Liver (tissue), 10 donors: ENCODE measurements at places on chromosomes 13 and 19. TPM values are rescaled to one million over a fixed set of nuclear protein-coding genes. Genes with fewer than 3 reads are reported as not detected.

DNA sequence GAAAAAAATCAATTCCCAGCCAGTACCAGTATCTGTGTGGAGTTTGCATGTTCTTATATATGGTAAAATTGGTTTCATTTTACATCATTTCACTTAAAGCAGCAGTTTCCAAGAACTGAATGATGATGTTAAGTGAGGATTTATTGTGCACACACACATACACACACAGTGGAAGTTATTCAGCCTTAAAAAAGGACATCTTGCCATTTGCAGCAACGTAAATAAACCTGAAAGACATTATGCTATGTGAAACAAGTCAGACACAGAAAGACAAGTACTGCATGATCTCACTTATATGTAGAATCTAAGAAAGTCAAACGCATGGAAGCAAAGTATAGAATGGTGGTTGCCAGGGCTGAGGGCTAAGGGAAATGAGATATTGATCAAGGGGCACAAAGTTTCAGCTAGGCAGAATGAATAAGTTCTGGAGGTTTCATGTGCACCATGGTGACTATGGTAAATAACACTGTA is 5.3 kb downstream of the SIGLECL1 start:
- DNase-seq, result no peak

- DNase-seq, result no peak
These were observed 2.6 kb upstream of the TIMM13 start for GRCh38 chr19:2429917-2430535.

DNA sequence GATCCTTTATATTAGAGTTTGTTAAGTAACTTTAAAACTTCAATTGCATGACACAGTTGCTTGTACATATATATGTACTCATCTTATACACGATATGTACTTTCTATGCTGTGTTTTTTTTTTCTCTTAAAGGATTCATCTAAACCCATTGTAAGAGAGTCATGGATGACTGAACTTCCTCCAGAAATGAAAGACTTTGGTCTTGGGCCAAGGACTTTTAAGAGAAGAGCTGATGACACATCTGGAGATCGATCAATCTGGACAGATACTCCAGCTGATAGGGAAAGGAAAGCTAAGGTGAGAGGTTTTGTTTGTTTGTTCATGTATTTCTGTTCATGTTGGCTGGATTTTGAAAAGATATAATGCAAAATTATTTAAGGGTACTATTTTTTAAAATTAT is 26.0 kb downstream of the GPALPP1 start:
- no peak for DNase-seq

DNA sequence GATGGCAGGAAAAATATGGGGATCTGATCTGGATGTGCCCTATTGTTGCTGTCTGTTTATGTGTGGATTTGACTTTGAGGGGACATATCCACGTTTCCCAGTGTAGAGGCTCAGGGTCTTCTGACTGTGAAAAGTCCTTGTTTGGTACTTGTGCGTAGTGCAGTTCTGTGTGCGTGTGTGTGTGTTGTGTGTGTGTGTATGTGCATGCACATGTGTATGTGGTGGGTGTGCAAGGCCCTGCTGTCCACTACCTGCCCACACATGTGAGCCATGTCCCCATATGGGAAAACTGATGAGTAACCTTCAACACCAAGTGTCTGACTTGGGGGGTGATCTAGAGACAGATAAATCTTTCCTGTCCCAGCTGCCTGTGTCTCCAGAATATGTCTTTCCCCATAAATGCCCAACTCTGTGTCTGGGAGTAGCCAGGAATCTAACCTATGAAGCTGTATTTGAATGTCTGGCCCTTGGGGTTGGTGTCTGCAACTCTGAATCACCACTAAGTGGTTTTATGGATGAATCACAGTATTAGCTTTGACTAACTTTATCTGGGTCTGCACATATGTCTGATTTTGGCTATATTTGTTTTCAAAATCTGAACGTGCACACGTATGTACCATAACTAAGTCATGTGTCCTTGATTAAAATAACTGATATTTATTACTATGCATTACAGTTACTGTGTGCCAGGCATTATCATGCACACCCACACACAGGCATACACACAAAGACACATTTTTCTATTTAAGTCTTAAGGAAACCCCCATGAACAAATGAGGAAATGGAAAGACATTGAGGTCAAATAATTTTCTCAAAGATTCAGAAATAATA is 17.4 kb downstream of the KLK2 start:
- no peak for DNase-seq

DNA sequence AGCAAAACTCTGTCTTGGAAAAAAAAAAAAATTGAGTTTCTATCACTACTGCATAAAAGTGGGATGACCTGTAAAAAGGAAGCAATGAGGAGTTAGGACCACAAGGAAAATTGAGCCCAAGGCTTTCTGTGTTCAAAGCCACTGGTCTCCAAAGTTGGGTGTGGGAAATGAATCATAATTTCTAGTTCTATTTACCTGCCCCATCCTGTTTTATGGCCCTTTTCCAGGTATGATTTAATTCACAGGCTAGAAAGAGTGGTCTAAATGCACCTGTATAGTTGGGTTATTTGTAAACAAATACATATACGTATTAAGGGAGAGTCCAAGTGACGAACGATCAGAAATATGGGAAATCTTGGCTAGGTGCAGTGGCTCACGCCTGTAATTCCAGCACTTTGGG is 5.9 kb upstream of the DCAF15 start:
- no peak for DNase-seq

- no peak for DNase-seq
These were observed 6.1 kb downstream of the DHRS12 start for GRCh38 chr13:51797664-51798488.

DNA sequence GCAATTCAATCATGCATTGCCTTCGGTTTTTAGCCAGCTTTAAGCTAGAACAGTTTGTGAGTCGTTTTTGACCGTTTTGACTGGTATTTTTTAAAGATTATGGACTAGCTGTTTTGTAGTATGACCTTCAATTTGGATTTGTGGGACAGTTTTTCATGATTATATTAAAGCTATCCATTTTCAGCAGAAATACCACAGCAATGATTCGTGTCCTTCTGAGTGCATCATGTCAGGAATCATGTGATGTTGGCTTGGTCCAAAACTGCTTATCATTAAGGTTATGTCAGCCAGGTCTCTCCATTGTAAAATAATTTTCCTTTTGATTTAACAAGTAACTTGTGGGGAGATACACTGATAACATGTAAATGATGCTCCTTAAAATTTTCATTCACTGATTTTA is 229.0 kb downstream of the POSTN start:
- no peak for DNase-seq

DNA sequence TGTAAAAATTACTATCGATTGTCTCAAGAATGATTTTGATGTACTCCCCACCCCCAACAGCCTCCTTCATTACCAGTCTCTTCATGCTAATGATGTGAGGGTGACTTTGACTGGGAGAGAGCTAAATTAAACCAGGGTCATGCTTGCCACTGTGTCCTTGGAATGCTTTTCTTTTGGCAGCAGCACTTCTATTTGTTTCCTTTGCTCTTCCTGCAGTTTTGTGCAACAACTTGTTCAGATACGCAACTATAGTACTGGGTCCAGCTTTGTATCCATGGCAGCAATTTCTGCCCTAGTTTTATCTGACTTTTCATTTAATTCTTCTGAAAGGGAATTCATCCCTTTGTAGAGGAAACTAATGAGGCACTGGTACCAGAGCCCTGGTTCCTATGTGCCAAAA is 2792.1 kb downstream of the PCDH9 start:
- no peak for DNase-seq

DNA sequence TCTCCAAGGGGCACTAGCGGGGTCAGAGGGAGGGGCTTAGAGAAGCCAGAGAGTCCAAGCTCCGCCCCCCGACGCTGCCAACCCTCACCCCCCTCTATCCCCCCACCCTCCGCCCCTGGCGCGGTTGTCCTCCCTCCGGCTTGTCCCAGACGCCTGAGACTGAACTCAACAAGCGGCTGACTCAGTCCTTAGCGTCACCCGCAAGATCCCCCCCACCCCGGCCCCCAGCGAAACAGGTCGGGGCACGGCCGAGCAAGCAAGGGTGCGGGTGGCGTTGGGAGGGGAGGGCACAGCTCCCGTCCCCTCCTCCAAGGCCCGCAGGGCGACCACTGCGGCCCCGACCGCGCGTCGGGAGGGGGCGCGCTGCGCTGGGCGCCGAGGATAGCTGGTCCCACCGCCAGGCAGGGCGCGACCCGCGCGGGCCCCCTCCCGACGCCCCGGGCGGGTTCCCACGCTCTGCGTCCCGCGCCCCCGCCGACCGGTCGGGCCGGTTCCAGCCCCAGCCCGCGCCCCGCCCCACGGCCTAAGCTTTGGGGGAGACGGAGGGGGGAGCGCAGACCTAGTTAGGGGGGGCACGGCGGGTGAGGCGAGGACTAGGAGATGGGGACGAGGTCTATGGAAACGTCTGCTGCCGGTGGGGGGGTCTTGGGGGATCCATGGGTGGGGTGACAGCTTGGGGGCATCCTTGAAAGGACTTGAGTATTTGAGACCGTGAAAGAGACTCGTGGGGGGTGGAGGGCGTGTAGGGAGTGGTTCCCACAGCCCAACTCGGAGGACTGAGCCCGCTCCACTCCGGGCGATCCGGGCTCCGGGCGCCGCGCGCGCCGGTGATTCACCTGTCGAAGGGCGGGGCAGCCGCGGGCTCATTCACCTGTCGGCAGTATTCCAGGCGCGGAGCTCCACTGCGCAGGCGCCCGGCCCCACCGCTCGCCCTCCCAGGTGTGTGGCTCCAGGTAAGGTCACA is 5.1 kb downstream of the NOTCH3 start:
- no peak for DNase-seq

DNA sequence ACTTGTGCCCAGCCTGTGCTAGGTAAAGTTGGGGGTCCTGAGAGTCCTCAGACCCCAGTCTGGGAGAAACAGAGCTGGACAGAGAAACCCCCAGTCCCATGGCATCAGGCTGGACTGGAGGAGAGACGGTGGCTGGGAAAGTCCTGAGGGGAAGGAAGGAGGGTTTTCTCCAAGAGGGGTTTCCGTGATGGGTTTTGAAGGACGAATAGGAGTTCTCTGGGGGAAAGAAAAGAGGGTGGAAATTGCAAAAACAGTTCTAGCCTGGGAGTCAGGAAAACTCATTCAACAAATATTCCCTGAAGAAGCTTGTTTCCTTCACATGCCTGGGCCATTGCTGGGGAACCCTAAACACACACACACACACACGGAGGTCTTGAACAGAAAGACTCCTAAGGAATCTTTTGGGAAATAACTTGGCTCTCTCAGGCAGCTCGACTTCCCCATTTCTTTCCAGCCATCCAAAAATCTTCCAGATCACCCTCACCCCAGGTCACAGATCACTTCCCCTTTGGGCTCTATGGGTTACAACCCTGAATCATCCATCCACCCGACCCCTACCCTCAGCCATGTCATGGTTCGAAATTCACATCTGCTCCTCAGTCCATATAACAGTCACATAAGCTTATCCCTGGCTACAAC is 47.5 kb downstream of the COLGALT1 start:
- no peak for DNase-seq

GRCh38 chr13:44206434-44206833 is 167.2 kb upstream of the SERP2 start:
- DNase-seq, result no peak

GRCh38 chr19:43784241-43784980 is 3.6 kb upstream of the KCNN4 start:
- no peak for DNase-seq

DNA sequence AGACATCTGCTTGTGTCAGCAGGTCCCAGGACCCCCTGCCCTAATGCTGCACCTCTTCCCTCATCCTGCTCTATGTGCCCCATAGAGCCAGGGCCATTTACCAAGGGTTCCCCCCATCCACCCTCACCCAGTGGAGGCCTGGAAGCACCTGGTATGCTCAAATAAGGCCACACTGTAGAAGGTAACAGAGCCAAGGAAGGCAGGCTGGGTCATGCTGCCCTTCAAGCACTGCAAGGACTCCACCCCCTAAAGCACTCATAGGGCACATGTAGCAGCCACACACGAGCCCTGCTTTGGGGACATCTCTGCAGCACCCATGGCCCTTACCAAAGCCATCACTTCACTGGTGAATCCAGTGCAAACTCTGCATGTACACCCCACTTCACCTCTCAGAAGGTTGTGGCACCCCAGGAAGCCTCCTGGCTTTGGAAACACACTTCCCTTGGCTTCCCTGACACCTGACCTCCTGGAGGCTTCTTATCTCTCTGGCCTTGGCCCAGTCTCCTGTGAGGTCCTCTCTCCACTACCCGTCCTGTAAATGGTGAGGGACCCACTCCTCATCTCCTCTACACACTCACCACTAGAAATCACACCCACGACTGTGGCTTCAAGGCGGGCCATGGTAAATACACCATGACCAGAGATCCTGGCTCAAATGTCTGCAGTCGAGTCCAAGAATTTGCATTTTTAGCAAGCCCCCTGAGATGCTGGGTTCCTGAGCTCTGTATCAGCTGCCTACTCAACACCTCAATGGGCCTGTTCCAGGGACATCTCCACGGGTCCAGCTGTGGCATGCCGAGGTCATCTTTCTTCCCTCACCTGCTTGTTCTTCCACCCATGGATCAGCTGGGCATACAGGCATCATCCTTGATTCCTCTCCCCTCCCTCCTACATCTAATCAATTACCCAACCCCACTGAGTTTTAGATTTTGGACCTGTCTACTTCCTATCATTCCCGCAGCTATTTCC is 80.9 kb upstream of the DOCK9 start:
- no peak for DNase-seq

- DNase-seq, result no peak
These were observed 14.7 kb downstream of the ELL start for GRCh38 chr19:18507021-18507726.

DNA sequence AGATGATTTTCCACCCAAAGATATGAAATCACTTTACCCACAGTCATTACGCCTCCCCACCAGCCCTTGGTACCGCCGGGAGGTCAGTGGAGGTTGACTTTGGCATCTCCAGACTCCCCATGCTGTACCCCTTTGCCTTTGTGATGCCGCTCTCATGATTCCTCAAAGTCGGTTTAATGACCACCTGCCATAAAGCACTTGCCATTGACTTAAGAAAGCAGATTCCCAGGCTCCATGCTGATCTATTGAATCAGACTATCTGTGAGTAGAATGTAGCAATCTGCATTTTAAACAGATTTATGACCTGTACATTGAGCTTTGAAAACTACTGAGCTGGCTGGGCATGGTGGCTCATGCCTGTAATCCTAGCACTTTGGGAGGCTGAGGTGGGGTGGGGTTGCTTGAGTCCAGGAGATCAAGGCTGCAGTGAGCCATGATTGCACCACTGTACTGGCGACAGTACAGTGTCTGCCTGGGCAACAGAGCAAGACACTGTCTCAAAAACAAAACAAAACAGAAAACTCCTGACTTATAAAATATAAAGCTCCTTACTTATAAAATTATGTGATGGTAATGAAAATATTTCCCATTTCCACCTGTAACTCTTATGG is 235.2 kb downstream of the KLF5 start:
- DNase-seq, result no peak

DNA sequence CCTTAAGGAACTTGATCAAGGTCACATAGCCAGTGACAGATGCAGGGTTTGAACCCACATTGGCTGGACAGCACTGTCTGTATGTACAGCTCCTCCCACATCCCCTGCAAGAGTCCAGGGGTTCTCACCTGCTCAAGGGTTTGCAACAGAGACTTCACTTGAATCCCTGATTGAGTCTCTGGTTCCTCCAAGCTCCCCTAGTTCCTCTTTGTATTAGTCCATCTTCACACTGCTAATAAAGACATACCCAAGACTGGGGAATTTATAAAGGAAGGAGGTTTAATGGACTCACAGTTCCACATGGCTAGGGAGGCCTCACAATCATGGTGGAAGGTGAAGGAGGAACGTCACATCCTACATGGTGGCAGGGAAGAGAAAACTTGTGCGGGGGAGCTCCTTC is 72.8 kb upstream of the CLDN10 start:
- DNase-seq, result no peak

FFAR2 gene
- 0.67 TPM for total RNA-seq

SYMPK gene
- total RNA-seq, result 26.1 TPM

U2AF1L4 gene
- 14.8 TPM for total RNA-seq

MAMSTR gene
- 0.08 TPM for total RNA-seq

SWSAP1 gene
- total RNA-seq, result 0.98 TPM

HAUS5 gene
- total RNA-seq, result 7.3 TPM
